Kidney (tissue), 22 donors: ENCODE measurements at places on chromosomes 2 and 18.

- DNase-seq, result no peak
- H3K4me1 ChIP-seq, result no peaks in the 10 kb centered on the region
- peaks cover 3% of the 10 kb centered on the region for H3K27me3 ChIP-seq
- H3K36me3 ChIP-seq, result no peaks in the 10 kb centered on the region
- H3K4me3 ChIP-seq, result no peak overlapping the region
- no peak overlapping the region for H3K27ac ChIP-seq
These were observed 71.7 kb downstream of the MARCO start for GRCh38 chr2:119013671-119014070.

DNA sequence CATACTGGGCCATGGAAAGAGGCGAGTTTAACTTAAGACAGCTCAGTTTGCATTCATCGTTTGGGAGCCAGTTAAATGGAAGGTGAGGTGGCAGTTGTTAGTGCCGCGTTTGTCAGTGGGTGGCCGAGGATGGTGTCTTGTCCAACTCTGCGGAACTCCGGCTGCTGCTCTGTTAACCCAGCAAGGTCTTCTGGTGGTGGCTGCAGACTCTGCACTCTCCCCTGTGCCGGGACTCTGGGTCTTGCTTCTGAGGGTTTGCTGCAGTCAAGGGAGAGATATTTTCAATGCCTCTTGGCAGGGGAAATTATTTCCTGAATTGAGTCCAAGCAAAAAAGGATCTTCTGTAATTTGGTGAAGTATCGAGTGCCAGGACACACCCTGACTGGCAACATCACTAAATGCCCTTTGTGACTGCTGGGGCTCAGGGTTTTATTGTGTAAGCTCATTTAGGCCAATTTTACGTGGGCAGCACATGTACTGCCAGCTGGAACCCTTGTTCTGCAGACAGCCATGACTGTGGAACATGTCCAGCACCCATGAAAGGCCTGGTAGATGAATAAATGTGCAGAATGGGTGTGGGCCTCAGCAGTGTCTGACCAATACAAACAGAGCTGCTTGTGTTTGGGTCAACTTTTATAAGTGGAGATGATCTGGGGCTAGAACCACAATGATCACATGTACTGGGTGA lies 58.1 kb downstream of the IL1R2 start:
- H3K4me3 ChIP-seq, result no peak overlapping the region
- no peaks in the 10 kb centered on the region for H3K27me3 ChIP-seq
- no peaks in the 10 kb centered on the region for H3K36me3 ChIP-seq
- no peak for DNase-seq
- peak overlapping the region; percentile 33 for H3K27ac ChIP-seq

DNA sequence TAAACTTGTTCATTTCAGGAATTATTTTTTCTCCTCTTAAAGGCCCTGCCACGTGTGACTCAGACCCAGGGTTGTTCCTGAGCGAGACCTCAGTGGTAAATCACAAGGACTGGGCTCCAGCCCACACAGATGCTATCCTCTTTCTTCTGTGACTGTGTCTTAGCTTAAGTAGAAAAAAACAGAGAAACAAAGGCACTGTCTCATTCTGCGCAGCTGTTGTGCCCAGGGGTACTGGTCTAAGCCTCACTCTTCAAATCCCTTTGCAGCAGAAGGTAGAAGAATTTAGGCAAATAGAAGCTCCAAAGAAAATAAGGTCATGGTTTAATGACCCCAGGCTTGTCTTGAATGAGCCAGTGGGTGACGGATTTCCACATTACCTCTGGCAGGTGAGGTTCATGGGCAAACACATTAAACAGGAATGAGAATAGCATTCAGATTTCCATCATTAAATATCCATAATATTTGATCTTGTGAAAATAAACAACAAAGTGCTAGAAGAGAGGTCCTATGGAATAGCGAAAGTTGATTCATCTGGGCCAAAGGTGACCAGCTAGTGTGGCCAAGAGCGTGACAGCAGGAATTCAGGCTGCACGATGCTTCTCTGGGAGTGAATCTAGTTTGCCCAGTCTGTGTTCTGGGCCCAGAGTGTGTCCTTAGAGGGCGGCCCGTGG lies 63.3 kb downstream of the LIPG start:
- no peak overlapping the region for H3K27ac ChIP-seq
- H3K27me3 ChIP-seq, result no peaks in the 10 kb centered on the region
- DNase-seq, result no peak
- H3K4me3 ChIP-seq, result no peak overlapping the region
- no peaks in the 10 kb centered on the region for H3K36me3 ChIP-seq

DNA sequence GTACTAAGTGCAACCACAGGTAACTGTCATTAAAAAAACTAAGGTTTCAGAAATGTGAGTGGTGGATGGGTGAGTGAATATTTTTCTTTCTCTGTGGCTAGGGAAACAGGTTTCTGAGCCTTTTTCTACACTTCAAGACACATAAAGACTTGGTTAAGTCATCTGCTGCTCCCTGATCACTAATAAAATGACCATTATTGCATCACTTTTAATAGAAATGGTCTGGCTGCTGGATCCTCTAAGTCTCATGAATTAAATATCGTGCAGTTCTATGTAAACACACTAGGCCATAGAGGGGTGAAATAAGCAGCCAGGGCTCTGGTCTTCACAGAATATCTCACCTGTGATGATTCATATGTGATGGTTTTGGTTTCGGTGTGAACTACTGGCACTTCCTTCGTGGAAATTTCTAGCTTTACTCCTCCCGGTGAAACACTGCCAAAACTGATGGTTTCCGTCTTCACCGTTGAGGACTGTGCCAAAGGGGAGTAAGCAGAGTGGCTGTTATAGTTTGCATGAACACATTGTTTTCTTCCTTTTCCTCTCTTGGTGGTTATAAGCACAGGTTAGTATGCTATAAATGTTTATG lies 100.4 kb upstream of the ZBTB14 start:
- H3K4me3 ChIP-seq, result no peak overlapping the region
- H3K27ac ChIP-seq, result no peak overlapping the region
- no peaks in the 10 kb centered on the region for H3K4me1 ChIP-seq
- H3K27me3 ChIP-seq, result no peaks in the 10 kb centered on the region
- DNase-seq, result no peak

GRCh38 chr2:109375131-109375561 lies 238.6 kb downstream of the SEPTIN10 start:
- H3K36me3 ChIP-seq, result no peaks in the 10 kb centered on the region
- no peaks in the 10 kb centered on the region for H3K27me3 ChIP-seq
- no peak overlapping the region for H3K27ac ChIP-seq
- DNase-seq, result no peak
- no peaks in the 10 kb centered on the region for H3K4me1 ChIP-seq

DNA sequence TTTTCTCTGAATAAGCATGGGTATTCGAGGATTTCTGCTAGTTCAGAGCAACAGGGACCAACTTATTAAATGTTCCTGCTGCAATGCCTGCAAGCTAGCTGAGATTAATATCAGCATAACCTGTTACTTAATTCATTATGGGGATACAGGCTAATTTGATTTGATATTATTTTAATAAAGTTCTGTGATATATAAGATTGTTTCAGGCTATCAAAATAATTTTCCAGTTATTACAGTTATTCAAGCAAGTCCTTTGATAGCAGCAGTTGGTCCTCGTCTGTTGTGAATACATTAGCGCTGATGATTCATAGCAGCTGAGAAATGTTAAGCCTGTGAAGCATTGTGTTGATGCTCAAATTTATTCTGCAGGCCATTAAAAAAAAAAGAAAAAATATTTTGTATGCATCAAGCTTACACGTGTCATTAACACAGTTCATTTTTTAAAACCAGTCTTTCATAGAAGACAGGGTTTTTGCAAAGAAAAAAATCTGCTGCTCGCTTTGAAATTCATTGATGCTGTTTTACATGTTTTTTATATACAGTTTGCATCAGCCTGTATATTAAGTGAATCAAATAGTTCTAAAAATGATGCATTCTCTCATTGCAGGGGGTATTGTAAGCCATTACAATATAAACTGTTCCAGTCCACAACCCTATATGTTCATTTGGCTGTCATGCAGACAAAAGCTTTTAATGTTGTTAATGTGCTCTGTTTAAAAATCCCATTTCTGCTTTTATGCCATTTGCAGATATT lies 482.5 kb downstream of the BCL11A start:
- DNase-seq, result peak; percentile 67
- no peaks in the 10 kb centered on the region for H3K36me3 ChIP-seq
- H3K4me3 ChIP-seq, result no peak overlapping the region
- no peaks in the 10 kb centered on the region for H3K4me1 ChIP-seq

DNA sequence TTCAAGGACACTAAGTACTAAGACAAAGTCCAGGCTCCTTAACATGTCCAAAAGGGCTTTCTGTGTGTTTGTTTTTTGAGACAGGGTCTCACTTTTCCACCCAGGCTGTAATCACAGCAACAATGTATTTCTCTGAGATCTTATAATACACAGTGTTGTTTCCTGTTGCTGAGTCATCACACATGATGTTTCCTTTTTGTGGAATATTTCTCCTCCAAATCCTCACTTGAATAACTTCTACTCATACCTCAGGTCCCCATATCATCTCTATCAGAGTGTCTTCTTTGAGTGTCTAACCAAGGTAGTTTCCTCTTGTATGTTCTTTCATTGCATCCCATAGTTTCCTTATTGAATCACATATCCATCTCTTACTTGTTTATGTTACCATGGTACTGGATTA lies 632.0 kb upstream of the PIK3C3 start:
- no peaks in the 10 kb centered on the region for H3K27me3 ChIP-seq
- no peak for DNase-seq
- no peaks in the 10 kb centered on the region for H3K4me1 ChIP-seq
- no peak overlapping the region for H3K27ac ChIP-seq

DNA sequence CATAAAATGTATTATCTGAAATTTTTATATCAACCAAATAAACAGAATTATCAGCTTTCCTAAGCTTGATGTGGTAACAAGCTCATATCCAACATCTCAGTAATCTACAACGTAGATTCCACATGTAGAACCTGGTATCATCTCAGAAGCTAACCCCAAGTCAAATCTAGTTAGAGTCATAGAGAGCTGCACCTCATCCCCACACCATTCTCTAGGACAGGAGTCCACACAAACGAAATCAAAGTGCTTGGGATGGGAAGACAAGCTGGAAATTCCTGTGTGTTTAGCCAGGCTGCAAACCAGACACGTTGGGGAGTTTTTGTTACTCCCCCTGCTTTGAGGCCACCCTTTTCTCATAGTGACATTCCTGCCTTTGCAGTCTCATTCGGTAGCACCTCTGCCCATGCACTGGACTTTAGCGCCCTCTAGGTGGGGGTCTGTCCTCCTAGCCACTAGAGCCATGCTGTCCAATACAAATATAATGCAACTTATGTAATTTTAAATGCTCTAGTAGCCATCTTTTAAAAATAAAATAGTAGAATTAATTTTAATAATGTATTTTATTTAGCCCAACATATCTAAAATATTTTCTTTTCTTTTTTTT lies 28.1 kb upstream of the SATB2 start:
- no peak overlapping the region for H3K27ac ChIP-seq
- no peaks in the 10 kb centered on the region for H3K36me3 ChIP-seq
- peak; percentile 63 for DNase-seq
- H3K27me3 ChIP-seq, result no peaks in the 10 kb centered on the region

GRCh38 chr18:79916546-79917168 lies 34.8 kb downstream of the SLC66A2 start:
- no peak for DNase-seq
- H3K27ac ChIP-seq, result no peak overlapping the region
- no peak overlapping the region for H3K4me3 ChIP-seq
- H3K27me3 ChIP-seq, result no peaks in the 10 kb centered on the region
- H3K4me1 ChIP-seq, result no peaks in the 10 kb centered on the region

- H3K4me3 ChIP-seq, result no peak overlapping the region
- DNase-seq, result no peak
- H3K27ac ChIP-seq, result no peak overlapping the region
- no peaks in the 10 kb centered on the region for H3K27me3 ChIP-seq
- H3K4me1 ChIP-seq, result peaks cover 15% of the 10 kb centered on the region
- H3K36me3 ChIP-seq, result no peaks in the 10 kb centered on the region
These were observed 96.8 kb downstream of the MCFD2 start for GRCh38 chr2:46818819-46819218.

DNA sequence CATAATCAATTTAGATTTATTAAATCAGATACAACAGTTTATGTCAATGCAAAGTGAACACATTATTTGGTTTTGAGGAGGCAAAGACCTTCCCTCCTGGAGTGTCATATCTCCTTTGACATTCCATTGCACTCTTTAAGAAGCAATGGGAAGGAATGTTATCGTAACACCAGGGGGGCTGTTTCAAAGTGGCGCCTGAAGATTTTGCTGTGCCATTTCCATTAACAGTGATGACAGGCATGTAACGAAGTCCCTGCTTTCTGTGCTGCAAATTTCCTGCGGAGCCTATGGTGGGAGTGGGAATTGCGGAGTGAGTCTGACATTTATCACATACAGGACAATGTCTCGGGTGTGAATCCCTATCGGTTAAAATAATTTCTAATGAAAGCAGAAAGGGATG lies 499.6 kb upstream of the RAB6C start:
- no peak overlapping the region for H3K27ac ChIP-seq
- no peaks in the 10 kb centered on the region for H3K4me1 ChIP-seq
- no peaks in the 10 kb centered on the region for H3K36me3 ChIP-seq
- H3K4me3 ChIP-seq, result no peak overlapping the region

- no peak overlapping the region for H3K4me3 ChIP-seq
- no peak for DNase-seq
- H3K36me3 ChIP-seq, result no peaks in the 10 kb centered on the region
- no peaks in the 10 kb centered on the region for H3K4me1 ChIP-seq
These were observed 235.9 kb downstream of the TFCP2L1 start for GRCh38 chr2:121049131-121049530.

- H3K27me3 ChIP-seq, result no peaks in the 10 kb centered on the region
- no peaks in the 10 kb centered on the region for H3K4me1 ChIP-seq
- H3K36me3 ChIP-seq, result no peaks in the 10 kb centered on the region
These were observed 20.4 kb downstream of the CHMP3 start for GRCh38 chr2:86542814-86543213.

DNA sequence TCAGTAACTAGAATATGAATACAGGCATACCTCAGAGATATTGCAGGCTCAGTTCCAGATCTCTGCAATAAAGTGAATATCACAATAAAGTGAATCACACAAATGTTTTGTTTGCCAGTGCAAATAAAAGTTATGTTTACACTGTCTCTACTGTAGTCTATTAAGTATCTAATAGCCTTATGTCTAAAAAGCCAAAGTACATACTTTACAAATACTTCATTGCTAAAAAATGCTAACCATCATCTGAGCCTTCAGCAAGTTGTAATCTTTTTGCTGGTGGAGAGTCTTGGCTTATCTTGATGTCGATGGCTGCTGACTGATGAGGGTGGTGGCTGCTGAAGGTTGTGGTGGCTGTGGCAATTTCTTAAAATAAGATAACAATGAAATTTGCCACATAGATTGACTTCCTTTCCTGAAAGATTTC lies 159.4 kb downstream of the MYO1B start:
- H3K36me3 ChIP-seq, result peaks cover 5% of the 10 kb centered on the region
- H3K4me3 ChIP-seq, result no peak overlapping the region
- H3K27me3 ChIP-seq, result no peaks in the 10 kb centered on the region

- no peak overlapping the region for H3K4me3 ChIP-seq
- H3K36me3 ChIP-seq, result no peaks in the 10 kb centered on the region
- H3K27me3 ChIP-seq, result no peaks in the 10 kb centered on the region
- no peak overlapping the region for H3K27ac ChIP-seq
- no peaks in the 10 kb centered on the region for H3K4me1 ChIP-seq
These were observed 269.7 kb downstream of the ALPK2 start for GRCh38 chr18:58359218-58359617.

GRCh38 chr2:98944775-98945174 lies 8.8 kb upstream of the CRACDL start:
- H3K4me3 ChIP-seq, result no peak overlapping the region
- DNase-seq, result no peak
- H3K36me3 ChIP-seq, result no peaks in the 10 kb centered on the region
- H3K27ac ChIP-seq, result no peak overlapping the region
- H3K4me1 ChIP-seq, result no peaks in the 10 kb centered on the region

GRCh38 chr2:156452971-156453370 lies 16.8 kb downstream of the GPD2 start:
- no peak for DNase-seq
- H3K4me3 ChIP-seq, result no peak overlapping the region
- H3K27me3 ChIP-seq, result no peaks in the 10 kb centered on the region
- no peaks in the 10 kb centered on the region for H3K4me1 ChIP-seq
- no peak overlapping the region for H3K27ac ChIP-seq
